NCI-H2029 treated with DMSO at 0.1 percent for 48 hours (cell line): ENCODE measurements at places on chromosomes 13 and 19.

- no peak for DNase-seq
Measured at GRCh38 chr19:52248241-52248640, 21.1 kb upstream of the ZNF766 start.

DNA sequence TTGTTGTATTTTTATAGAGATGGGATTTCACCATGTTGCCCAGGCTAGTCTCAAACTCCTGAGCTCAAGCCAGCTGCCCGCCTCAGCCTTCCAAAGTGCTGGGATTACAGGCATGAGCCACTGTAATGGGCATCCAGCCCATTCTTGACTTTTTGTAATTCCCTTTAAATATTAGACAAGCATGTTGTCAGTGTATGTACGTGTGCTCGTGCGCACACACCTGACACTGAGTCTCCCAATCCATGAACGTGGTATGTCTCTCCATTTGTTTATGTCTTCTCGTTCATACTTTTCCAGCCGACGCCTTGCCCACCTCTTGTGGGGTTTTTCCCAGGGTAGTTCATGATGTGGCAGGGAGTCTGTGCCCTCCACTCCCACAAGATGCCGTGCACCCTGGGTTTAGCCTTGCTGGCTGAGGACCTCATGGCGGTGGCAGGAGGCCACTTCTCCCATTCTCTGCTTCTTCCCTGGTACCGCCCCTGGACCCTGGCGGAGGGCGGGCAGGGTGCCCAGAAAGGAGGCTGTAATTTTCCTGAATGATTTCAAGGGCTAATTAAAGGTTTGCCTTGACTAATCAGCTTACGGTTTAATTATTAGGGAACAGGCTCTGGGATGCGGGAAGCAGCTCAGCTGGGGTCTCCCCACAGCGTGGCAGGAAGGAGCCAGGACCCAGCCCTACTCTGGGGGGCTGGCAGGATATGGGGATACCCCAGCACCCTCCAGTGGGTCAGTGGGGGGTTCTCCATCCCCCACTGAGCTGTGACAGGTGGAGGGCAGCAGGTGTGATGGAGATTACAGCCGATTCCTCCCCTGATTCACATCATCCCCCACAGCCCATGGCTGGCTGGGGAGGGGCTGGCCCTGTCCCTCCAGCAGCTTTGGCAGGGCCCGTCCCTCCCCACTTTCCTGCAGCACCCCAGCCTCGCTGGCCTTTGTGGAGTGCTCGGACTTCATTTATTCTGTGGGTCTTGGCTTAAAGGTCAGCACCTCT is 12.9 kb downstream of the PAK4 start:
- DNase-seq: no peak

DNA sequence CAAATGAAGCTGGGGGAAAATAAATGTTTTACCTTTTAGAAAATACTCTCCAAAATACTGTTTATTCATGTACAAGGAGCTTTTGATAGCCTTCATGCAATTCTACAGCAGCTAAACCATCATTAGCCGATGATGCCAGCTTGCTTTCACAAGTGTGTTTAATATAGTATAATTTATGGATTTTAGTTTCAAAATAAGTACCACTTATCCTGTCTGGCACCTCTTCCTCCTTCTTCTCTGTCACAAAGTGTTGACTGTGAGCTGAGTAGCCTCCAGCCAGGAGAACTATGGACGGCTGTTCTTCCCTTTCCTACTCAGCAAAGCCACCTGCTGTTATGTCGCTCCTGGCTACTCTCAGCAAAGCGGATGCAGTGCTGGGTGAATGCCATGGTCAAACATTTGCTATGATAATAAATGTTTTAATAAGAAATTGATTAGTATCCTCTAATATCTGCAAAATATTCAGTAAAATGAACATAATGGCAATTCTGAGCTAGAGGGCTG is 238.2 kb downstream of the LIG4 start:
- peak; percentile 56 for DNase-seq

DNA sequence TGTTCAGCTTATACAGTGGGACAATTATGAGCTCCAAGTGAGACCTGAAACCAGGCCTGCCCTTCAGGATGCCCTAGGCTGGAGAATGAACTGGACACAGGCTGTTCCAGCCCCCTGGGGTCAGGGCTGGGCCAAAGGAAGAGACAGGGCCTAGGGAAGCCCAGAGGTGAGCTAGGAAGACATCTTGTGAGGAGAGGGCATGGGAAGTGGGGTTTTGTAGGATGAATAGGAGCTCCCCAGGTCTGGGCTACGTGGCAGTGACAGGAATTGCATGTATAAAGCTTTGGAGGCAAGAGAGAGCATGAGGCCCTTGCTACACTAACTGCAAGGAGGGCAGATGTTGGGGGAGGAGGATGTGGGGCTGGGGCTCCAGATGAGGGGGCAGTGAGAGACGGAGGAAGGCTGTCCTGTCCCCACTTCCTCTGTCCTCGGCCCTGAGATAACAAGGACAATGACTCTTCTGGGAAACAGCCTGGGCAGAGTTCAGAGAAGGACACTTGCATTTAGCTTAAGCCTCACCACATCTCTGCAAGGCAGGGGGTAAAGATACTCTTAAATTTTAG is 1.5 kb upstream of the TBXA2R start:
- DNase-seq: no peak

DNA sequence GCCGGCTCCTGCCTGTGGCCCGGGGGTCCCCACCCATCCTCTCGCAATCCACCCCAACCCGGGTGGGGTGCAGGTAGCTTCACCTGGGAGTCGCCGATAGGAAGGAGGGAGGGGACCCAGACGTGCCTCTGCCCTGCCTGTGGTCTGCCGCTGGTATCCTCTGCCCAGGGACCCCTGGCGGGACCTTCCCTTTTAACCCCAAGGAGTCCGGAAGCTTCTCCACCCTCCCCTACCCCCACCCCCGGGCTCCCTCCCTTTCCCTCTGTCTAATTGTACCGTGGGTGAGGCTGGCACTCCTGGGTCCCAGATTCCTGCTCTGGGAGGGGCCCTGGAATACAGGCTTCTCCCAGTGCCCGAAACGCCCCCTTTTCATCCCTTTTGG is at the start of gene KLK10:
TSS of gene KLK10 (minus strand) at position 166 of the 382 bp plus-strand sequence. CDS start 579 bp downstream, outside the sequence.
- DNase-seq: no peak
